ENCODE measurements at places on chromosomes 5 and 9.

DNA sequence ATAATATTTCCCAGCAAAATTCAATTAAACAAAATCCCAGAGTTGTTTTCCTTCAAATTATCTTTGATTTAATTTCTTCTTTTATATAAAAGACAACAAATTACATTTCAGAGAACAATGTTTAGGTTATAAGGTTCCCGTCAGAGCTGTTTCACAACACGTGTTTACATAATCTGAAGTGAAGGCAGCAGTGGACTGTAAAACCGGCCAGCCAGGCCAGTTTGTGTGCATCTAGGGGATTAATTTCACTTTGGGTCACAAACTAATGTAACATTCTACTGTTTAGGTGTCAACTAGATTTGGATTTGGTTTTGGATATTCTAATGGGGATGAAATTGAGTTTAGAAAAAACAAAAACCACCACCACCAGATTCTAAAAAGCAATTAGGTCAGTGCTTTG lies 86.5 kb upstream of the PLPP1 start:
- DNase-seq = peak; percentile 78

DNA sequence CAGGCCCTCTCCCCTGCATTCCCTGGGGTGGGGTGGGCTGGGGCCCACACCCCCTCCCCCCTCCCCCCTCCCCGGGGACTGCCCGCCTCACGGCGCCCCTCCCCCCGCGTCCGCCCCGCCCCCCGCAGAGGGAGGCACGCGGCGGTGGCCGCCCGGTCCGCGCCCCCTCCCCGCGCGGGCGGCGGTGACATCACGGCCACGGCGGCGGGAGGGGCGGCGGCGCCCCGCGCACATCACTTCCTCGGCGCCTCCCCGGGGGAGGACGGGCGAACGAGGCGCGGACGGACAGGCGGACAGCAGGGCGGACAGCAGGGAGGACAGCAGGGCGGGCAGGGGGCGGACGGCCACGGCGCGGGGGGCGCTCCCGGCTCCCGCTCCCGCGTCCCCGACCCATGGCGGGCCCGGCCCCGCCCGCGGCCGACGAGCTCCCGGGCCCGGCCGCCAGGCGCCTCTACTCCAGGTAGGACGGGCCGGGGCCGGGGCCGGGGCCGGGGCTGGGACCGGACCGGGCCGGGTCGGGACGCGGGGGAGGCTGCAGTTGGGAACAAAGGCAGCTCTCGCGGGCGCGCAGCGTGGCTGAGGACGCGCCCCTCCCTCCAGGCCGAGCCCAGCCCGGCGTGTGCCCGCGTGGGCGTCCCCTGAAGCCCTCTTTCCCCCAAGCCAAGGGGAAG lies at the start of gene GPSM1:
GPSM1 (plus strand) TSS at position 236 of the 671 bp plus-strand sequence; CDS start at position 393, 157 bp downstream.
- DNase-seq = peak; percentile 62

DNA sequence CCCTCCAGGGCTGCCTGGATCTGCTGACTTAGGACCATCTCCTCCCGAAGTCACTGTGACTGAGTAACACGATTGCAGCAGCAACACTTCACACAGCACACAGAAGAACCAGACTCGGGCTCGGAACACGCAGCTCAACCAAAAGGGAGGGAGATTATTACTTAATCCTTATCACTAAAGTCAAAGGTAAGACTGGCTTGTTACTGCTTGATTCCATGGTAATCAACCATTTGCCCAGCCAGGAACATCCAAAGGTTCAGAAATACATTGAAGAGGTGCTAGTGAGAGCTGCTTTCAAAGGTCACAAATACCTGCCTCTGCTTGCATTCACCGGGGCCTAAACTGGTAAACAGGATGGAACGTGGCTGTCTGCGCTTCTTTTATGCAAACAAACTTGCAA lies 7.7 kb downstream of the FBP1 start:
- DNase-seq = no peak

- peak; percentile 90 for DNase-seq
These were observed 3.5 kb downstream of the USP20 start for GRCh38 chr9:129838707-129839259.
